ENCODE measurements at places on chromosomes 6 and 20.

GRCh38 chr20:30487947-30488926 is 769.2 kb upstream of the DEFB115 start:
- DNase-seq: no peak

- no peak for DNase-seq
Measured at GRCh38 chr6:43762410-43762768, 7.6 kb upstream of the VEGFA start.

- DNase-seq: no peak
Measured at GRCh38 chr6:106100755-106101154, 14.6 kb downstream of the PRDM1 start.

GRCh38 chr6:113442040-113442439 is 415.1 kb upstream of the MARCKS start:
- no peak for DNase-seq
